ENCODE measurements at places on chromosomes 7 and 10.
A peak's percentile ranks its signal among the peaks of the same experiment; 100 is the strongest.

DNA sequence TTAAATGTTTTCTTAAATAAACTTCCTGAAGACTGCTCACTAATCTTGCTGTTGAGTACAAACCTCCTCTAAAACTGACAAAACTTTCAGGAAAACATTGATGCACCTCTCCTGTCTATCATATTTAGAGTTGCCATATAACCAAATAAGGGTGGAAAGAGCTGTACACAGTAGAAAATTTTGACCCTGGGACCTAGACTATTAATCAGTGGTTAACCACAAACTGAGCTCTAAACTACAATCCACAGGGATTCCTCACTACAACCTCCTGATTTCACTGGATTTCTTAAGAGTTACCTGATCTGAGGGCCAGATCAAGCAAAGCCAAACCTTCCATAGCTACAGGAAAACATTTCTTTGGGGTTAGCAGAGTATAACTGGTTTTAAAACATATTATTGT, 39.9 kb upstream of the WNT16 start:
- DNase-seq = no peak

DNA sequence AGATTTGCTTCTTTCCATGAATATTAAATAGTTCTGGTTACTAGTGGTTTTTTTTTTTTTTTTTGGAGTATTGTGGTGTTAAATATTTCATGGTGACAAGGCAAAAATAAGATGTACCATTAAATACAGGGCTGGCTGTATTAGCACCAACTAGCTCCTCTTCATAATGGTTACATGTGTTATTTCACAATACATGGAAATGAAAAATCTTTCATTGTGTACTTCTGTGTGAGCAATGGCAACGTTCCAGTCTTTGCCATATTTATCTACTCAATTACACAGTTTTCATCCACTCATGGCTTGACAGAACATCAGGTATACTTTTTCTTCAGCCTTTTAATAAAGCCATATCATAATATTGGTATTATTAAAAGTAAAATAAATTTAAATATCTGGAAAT, 394.7 kb upstream of the GRM3 start:
- DNase-seq = no peak

DNA sequence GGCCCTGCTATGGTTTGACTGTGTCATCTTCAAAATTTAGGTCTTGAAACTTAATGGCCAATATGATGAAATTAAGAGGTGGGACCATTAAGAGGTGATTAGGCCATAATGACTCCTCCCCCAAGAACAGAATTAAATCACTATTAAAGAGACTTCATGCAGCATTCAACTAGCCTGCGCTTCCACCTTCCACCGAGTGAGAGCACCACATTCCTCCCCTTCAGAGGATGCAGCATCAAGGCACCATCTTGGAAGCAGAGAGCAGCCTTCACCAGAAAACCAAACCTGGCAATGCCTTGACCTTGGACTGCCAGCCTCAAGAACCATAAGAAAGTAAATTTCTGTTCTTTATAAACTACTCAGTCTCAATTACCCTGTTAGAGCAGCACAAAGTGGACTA, 371.1 kb upstream of the NFE2L3 start:
- no peak for DNase-seq

- no peak for DNase-seq
Observed at GRCh38 chr7:118239014-118239413, 14.5 kb downstream of the ANKRD7 start.

DNA sequence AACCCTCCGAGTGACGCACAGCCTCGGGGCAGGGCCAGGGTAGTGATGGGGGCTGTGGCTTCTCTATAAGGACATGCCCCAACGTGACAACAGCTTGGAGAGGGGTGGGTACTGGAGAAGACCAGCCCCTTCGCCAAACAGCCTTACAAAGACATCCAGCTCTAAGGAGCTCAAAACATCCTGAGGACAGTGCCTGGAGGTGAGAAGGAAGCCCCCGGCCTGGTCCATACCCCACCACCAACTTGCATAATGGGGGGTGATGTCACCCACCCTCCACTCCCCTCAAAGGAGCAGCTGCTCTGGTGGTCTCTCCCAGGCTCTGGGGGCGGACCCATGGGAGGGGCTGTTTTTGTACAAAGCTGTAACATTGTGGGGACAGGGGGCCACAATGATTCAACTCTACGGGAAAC, 15.1 kb downstream of the PRSS2 start:
- no peak for DNase-seq

DNA sequence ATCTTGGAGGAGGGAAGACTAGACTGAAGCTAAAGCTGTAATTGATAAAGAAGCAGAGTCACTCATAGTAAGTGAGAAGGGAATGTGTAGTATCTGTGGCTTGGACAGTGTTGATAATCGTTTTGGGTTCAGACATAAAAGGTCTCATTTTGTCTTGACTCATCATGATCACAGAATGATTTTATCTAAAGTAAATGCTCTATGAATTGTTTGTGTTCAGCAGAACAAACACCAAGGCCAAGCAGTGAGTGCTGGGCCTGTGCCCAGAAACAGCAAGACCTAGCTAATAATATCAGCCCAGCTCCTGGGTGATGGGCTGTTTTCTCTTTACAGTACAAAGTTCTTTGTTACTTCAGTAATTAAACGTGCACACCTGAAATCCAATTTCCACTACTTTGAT, 26.7 kb upstream of the CD36 start:
- peak; percentile 21 for DNase-seq

DNA sequence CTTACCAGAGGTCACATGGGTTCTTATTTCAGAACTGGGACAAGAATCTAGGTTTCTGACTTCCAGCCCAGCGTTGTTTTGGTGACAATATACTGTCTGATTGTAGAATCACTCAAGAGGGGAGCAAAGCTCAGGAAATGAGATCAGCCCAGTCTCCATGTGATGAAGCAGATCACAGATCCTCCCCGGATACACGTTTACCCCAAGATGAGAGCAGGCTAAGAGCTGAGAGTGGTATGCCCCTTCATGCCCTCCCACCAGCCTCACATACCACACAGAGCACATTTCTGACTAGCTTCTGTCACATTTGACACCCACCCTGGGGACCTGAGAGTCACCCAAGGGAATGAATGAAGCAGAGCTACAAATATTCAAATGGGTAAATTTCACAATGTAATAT, 27.1 kb upstream of the PRKCQ start:
- DNase-seq = no peak

GRCh38 chr7:91265693-91266066, 1.4 kb downstream of the FZD1 start:
- no peak for DNase-seq
